ENCODE measurements at places on chromosomes 2 and 18.
A peak's percentile ranks its signal among the peaks of the same experiment; 100 is the strongest.

DNA sequence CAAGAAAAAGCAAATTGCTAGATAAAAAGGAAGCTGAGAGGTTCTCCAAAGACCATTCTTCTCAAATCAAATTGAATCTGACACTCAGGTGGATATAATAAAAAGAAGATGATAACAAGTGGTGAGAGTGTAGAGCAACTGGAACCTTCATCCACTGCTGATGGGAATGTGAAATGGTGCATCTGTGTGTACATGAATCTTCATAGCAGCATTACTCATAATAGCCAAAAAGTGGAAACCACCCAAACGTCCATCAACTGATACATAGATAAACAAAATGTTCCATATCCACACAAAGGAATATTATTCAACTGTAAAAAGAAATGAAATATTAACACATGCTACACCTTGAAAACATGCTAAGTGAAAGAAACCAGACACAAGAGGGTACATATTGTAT lies 357.2 kb upstream of the EPHA4 start:
- no peak for DNase-seq

- DNase-seq: no peak
These were observed 20.3 kb downstream of the STRADB start for GRCh38 chr2:201471732-201472393.

GRCh38 chr2:19073522-19073921 lies 284.9 kb downstream of the OSR1 start:
- DNase-seq: no peak

- no peak for DNase-seq
These were observed 7.1 kb downstream of the SH3BP4 start for GRCh38 chr2:234958746-234959395.

GRCh38 chr2:235955664-235956063 lies 212.5 kb downstream of the GBX2 start:
- no peak for DNase-seq

DNA sequence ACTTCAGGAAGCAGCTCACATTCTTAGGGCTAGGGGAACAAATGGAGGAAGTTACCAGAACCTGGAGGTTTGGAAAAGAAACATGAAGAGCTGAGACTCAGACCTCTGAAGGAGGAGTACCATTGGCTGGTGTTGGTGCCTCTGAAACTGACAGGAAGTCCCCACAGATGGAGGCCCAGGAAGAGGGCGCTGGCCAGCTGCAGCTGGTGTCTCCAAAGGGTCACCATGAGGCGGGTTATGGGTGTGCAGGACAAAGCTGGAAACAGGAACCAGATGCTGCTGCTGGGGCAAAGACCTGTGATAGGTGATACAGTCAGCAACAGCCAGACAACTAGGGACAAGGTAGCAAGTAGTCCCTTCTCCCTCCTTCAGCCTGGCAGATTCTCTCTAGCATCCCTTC lies 136.5 kb upstream of the SERPINE2 start:
- no peak for DNase-seq

- DNase-seq: no peak
These were observed 30.9 kb upstream of the KCMF1 start for GRCh38 chr2:84940088-84940470.

GRCh38 chr2:142865924-142866323 lies 11.5 kb upstream of the KYNU start:
- no peak for DNase-seq

GRCh38 chr2:73920577-73921545 lies 5.8 kb upstream of the DGUOK start:
- peak; percentile 14 for DNase-seq

- no peak for DNase-seq
These were observed 377.8 kb upstream of the POU3F3 start for GRCh38 chr2:104476075-104476474.

DNA sequence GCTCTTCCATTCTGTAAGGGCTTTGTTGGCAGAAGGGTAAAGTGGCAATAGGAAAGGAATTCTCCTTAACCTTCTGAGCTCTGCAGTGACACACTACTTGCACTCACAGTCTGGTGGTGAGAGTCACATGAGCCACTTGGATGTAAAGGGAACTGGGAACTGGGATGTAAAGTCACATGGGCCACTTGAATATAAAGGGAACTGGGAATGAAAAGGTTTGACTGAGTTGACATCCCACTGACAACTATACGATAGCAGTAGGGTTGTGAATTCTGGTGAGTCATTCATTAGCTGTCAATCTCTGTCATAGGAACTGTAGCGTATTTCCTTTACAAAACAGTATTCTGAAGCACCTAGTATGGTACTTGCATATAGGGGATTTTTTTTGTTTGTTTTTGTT lies 5.5 kb downstream of the RPE start:
- DNase-seq: no peak

DNA sequence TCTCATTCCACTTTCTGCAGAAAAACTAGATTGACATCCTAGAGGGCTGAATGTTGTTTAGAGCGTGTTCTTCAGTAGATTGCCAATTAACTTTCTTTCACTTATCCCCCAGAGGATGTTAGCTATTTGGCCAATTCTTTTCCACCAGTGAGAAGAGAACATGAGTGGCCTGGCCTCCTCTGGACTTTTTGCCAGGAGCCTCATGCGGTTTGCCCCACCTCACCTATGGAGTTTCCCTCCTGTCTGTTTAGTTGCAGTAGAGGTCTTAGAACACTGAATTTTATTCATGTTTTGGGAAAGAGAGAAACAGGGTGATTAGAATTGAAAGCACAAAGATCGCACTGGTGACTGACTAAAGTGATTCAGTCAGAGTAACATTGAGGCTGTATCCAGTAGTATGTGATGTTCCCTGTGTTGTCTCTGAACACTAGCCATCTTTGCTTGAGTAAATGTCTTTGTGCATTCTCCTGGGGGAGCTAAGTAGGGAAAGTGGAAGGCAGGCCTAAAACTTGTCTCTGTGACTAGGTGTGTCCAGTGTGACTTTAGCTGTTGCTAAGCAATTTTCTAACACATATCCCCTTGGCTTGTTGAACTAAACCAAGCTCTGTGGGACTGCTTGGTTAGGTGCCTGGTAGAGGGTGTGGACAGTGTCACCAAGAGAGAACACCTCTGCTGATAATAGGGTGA lies 34.0 kb downstream of the UGP2 start:
- no peak for DNase-seq

GRCh38 chr2:147559070-147559725 lies 285.6 kb upstream of the ACVR2A start:
- DNase-seq: no peak

GRCh38 chr2:45910473-45911060 lies 259.1 kb downstream of the PRKCE start:
- no peak for DNase-seq

Measured in T-helper 1 cell (primary cell).